ENCODE measurements at places on chromosomes 12 and 14.

GRCh38 chr12:124737772-124738635 lies 125.7 kb downstream of the SCARB1 start:
- no peak for DNase-seq

DNA sequence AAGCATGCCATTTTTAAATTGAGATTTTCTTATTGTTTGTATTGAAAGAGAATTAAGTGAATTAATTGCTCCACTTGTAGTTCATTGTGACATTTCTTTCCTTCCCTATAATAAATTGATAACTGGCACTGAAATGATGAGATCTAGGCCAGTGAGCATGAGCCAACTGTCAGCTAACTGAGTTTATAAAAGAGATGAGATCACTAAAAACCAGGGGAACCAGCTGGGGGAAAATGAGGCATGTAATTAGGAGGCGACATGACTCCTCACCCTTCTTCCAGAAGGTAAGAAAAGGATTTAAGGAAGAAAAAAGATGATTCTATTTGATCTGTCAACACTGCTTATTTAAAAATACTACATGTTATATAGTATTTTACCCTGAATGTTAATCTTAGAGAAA lies 104.5 kb upstream of the DNM1L start:
- DNase-seq = no peak

- no peak for DNase-seq
Observed at GRCh38 chr12:124392271-124392666, 97.4 kb downstream of the RFLNA start.

DNA sequence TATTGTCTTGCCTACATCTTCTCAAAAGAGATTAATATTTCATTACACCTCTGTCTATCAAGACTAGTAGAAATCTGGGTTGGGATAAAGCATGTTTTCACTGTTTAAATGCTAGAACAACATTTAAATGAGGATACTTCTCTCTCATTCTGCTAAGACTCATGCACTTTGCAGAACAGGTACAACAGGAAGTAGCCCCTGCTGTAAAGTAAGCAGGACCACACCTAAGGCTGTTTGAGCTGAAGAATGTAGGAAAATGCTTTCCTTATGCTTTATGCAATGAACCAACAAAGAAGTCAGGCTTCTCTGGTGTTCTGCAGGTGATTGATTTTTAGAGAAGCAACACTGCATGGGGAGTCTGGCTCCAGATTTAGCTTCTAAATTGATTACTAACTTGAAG lies 89.4 kb downstream of the PAX9 start:
- no peak for DNase-seq

DNA sequence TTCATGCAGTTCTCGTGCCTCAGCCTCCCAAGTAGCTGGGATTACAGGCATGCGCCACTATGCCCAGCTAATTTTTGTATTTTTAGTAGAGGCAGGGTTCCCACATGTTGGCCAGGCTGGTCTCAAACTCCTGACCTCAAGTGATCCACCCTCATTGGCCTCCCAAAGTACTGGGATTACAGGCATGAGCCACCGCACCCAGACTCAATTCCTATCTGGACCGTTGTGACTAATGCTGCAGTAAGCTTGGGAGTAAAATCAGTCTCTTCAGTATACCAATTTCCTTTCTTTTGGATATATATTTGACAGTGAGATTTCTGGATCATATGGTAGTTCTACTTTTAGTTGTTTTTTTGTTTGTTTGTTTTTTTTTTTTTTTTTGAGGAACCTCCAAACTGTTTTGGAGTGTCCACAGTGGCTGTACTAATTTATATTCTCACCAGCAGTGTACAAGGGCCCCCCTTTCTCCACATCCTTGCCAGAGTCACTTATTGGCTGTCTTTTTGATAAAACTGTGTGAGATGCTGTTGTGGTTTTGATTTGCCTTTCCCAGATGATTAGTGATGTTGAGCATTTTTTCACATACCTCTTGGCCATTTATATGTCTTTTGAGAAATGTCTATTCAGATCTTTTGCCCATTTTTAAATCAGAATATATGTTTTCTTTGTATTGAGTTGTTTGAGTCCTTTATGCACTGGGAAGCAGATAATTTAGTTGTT lies 37.3 kb upstream of the EVL start:
- no peak for DNase-seq

- no peak for DNase-seq
Observed at GRCh38 chr14:37081218-37081617, 91.2 kb downstream of the SLC25A21 start.
